ENCODE measurements at places on chromosomes 13 and 19. TPM values are rescaled to one million over a fixed set of nuclear protein-coding genes. Genes with fewer than 3 reads are reported as not detected.

Gene KL
- total RNA-seq = not detected

DNA sequence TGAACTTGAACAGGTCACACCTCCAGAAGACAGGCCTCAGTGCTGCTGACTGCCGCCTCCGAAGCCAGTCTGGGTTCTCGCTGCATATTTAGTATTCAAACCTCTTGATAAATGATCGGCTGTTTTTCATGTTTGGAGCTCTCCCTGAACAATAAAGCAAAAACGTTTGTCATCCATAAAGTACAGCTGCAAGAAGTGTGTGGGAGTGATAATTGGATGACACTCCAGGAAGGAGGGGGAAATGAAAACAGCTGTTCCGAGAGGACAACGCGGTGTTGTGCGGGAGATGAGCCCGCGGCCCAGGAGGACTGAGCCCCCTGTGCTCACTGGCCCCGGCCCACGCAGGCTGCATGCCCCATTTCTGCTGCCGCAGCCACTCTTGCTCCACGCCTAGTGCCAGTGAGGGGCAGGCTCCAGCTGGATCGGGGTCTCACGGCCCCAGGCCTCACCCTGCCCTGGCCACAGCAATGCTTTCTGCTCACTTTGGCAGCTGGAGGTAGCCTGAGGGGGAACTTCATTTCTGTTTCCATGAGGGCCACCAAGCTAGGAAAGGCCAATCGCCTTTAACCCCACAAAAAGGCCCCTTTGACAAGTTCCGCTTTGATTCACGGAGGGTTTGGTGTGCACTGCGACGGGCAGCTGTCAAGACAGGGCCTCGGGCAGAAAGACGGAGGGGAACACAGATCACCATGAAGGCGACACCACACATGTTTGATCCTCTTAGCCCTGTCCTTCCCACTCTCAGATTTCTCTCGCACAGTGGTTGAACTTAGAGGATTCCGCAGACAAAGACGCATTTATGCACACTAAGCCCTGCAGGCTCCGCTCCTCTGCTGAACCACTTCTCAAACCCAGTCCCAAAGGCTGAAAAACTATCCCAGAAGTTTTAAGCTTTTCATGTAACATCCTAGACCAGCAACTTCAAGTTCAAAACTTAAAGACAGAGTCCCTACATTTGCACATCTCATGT is 537.6 kb downstream of the EFNB2 start:
- no peaks in the 10 kb centered on the region for H3K4me1 ChIP-seq
- H3K27me3 ChIP-seq = no peaks in the 10 kb centered on the region
- no peak overlapping the region for H3K4me3 ChIP-seq
- H3K27ac ChIP-seq = no peak overlapping the region

DNA sequence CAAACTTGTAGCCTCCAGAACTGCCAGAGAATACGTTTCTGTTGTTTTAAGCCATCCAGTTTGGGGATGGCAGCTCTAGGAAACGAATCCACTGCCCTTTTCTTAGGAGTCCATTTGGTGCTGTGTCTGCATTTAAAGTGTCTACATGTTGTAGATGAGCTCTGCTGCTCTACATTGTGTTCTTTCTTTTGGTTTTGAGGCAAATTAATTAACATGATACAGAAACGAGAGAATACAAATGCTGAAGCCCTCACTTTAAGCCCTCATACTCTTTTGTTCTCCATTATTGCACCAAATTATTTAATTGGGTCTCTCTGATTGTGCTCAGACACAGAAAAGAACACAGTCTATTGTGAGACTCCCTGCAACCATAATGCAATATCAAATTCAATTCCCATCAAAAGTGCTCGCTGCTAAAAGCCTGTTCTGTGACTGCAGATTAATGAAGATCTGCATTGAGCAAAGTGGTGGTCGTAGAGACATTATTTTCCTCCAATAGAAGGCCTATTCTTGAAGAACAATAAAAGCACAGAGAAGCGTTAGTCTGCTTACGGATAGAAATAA is 166.3 kb upstream of the SOX21 start:
- H3K27me3 ChIP-seq = no peaks in the 10 kb centered on the region
- DNase-seq = no peak

Gene CYP4F2
- total RNA-seq = not detected

DNA sequence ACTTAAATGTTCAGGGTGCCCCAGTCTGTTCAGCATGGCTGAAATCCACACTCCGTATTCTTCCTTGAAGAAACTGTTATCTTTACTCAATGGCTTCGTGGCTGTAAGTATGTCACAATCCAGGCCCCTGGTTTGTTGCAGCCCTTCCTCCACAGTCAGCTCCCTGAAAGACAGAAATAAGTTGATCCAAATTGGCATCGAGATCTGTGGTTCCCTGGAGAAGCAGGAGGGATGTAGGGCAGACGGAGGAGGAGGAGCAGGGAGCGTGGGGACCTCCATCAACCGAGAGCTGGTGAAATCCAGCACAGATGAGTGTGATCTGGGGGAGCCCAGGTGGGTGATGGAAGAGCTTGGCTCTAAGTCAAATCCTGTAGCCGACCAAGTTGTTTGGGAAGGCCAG is 304 bp downstream of the TSPAN16 start:
- H3K36me3 ChIP-seq = no peaks in the 10 kb centered on the region
- H3K4me3 ChIP-seq = no peak overlapping the region
- H3K4me1 ChIP-seq = no peaks in the 10 kb centered on the region
- no peaks in the 10 kb centered on the region for H3K27me3 ChIP-seq

- no peaks in the 10 kb centered on the region for H3K27me3 ChIP-seq
- no peak for DNase-seq
- no peaks in the 10 kb centered on the region for H3K36me3 ChIP-seq
- H3K4me1 ChIP-seq = no peaks in the 10 kb centered on the region
- no peak overlapping the region for H3K27ac ChIP-seq
These were observed 13.1 kb upstream of the MTIF3 start for GRCh38 chr13:27463500-27463899.

Gene ZNF433
- 9.5 TPM for total RNA-seq

GRCh38 chr13:43611281-43612273 is 175.2 kb downstream of the ENOX1 start:
- DNase-seq = no peak
- no peak overlapping the region for H3K4me3 ChIP-seq
- no peaks in the 10 kb centered on the region for H3K27me3 ChIP-seq
- no peak overlapping the region for H3K27ac ChIP-seq
- H3K4me1 ChIP-seq = peaks cover 5% of the 10 kb centered on the region

GRCh38 chr13:22967669-22968068 is 213.1 kb upstream of the SGCG start:
- no peaks in the 10 kb centered on the region for H3K27me3 ChIP-seq
- H3K27ac ChIP-seq = no peak overlapping the region
- H3K36me3 ChIP-seq = no peaks in the 10 kb centered on the region

GRCh38 chr19:1468274-1468820 is 10.7 kb downstream of the C19orf25 start:
- DNase-seq = no peak
- peaks cover 99% of the 10 kb centered on the region for H3K27me3 ChIP-seq
- H3K4me1 ChIP-seq = peaks cover 12% of the 10 kb centered on the region

Gene NLRP11
- not detected for total RNA-seq

- no peaks in the 10 kb centered on the region for H3K36me3 ChIP-seq
- H3K27me3 ChIP-seq = no peaks in the 10 kb centered on the region
- H3K27ac ChIP-seq = peak overlapping the region; percentile 57
These were observed 86.0 kb downstream of the STK24 start for GRCh38 chr13:98490866-98491265.

- peaks cover 3% of the 10 kb centered on the region for H3K4me1 ChIP-seq
- H3K4me3 ChIP-seq = no peak overlapping the region
- no peaks in the 10 kb centered on the region for H3K36me3 ChIP-seq
- no peaks in the 10 kb centered on the region for H3K27me3 ChIP-seq
These were observed 59.4 kb upstream of the WASF3 start for GRCh38 chr13:26497968-26498511.

GRCh38 chr13:26219726-26220125 is 2.4 kb downstream of the RNF6 start:
- H3K4me3 ChIP-seq = no peak overlapping the region
- no peaks in the 10 kb centered on the region for H3K27me3 ChIP-seq
- H3K27ac ChIP-seq = no peak overlapping the region
- no peak for DNase-seq

GRCh38 chr19:9076901-9077300 is 10.0 kb upstream of the OR1M1 start:
- DNase-seq = no peak
- H3K4me1 ChIP-seq = no peaks in the 10 kb centered on the region
- H3K4me3 ChIP-seq = no peak overlapping the region
- no peaks in the 10 kb centered on the region for H3K36me3 ChIP-seq
- H3K27ac ChIP-seq = no peak overlapping the region

GRCh38 chr19:4338441-4339355 is at the start of gene STAP2:
STAP2 (minus strand) TSS chr19:4338827; CDS start chr19:4338753, 74 bp downstream.
- no peaks in the 10 kb centered on the region for H3K27me3 ChIP-seq
- peak; percentile 17 for DNase-seq
- peak within 1 kb of the TSS; percentile 6 for H3K4me3 ChIP-seq
- peak within 1 kb of the TSS; percentile 60 for H3K27ac ChIP-seq

DNA sequence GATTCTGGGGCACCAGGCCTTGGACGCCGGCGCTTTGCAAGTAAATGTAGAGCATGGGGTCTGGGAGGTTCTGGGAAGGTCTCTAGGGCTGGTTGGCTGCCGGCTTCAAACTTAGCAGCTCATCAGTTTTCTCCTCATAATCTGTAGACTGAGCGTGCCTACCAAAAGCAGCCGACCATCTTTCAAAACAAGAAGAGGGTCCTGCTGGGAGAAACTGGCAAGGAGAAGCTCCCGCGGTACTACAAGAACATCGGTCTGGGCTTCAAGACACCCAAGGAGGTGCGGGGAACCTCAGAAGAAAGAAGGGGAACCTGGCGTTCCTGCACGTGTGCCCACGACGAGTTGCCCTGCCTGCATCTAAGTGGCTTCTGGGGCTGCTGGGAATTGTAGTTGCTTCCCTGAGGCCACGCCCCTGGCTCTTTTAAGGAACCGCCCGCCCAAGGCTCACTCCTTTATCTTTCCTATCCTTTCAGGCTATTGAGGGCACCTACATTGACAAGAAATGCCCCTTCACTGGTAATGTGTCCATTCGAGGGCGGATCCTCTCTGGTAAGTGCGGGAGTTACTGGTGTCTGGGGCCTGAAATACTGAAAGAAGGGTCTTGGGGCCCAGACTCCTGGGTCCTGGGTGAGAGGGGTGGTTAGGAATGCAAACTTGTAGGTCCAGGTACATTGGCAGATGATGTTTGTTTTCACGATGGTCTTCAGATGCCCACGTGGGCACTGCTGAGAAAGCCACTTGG is 984 bp downstream of the RPS11 start:
- H3K4me3 ChIP-seq = peak overlapping the region; percentile 98
- peaks cover 10% of the 10 kb centered on the region for H3K4me1 ChIP-seq
- DNase-seq = peak; percentile 63
- H3K36me3 ChIP-seq = peaks cover 33% of the 10 kb centered on the region
- no peaks in the 10 kb centered on the region for H3K27me3 ChIP-seq

GRCh38 chr13:98405107-98405571 is 171.8 kb downstream of the STK24 start:
- no peak overlapping the region for H3K4me3 ChIP-seq
- no peaks in the 10 kb centered on the region for H3K4me1 ChIP-seq
- no peaks in the 10 kb centered on the region for H3K36me3 ChIP-seq
- DNase-seq = peak; percentile 69
- no peak overlapping the region for H3K27ac ChIP-seq
- no peaks in the 10 kb centered on the region for H3K27me3 ChIP-seq

DNA sequence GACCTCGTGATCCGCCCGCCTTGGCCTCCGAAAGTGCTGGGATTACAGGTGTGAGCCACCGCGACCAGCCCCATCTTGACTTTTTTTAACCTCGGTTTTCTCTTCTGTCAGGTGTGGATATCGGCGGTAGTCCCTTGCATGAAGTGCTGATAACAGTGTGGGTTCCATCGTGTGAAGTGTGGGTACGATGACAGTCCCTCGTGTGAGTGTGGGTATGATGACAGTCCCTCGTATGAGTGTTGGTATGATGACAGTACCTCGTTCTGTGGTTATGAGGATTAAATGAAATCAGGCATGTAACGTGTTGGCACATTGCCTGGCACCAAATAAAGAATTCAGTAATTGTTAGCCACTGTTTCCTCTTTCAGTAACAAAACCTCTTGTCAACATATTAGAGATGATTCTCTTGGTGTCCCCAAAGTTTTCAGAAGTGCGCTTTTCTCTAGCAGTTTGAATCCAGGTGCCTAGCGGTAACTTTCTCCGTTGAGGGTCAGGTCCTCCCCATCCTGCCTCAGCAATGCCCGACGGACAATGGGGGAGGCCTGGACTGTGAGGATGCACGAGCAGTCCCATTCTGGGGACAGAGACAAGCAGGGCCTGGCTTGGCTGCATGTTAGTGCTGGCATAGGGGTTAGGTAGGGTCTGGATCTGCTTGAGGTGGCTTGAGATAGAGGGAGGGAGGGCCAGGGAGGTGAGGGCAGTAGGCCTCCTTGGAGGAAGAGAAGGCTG is 15.3 kb downstream of the GATAD2A start:
- no peak for DNase-seq
- no peaks in the 10 kb centered on the region for H3K27me3 ChIP-seq
- peaks cover 13% of the 10 kb centered on the region for H3K4me1 ChIP-seq
- H3K27ac ChIP-seq = no peak overlapping the region

- DNase-seq = no peak
- peaks cover 9% of the 10 kb centered on the region for H3K4me1 ChIP-seq
- H3K27me3 ChIP-seq = peaks cover 80% of the 10 kb centered on the region
- no peak overlapping the region for H3K4me3 ChIP-seq
- H3K36me3 ChIP-seq = no peaks in the 10 kb centered on the region
These were observed 3.2 kb downstream of the NPAS1 start for GRCh38 chr19:47022541-47023447.

Gene PRODH2
- not detected for total RNA-seq

DNA sequence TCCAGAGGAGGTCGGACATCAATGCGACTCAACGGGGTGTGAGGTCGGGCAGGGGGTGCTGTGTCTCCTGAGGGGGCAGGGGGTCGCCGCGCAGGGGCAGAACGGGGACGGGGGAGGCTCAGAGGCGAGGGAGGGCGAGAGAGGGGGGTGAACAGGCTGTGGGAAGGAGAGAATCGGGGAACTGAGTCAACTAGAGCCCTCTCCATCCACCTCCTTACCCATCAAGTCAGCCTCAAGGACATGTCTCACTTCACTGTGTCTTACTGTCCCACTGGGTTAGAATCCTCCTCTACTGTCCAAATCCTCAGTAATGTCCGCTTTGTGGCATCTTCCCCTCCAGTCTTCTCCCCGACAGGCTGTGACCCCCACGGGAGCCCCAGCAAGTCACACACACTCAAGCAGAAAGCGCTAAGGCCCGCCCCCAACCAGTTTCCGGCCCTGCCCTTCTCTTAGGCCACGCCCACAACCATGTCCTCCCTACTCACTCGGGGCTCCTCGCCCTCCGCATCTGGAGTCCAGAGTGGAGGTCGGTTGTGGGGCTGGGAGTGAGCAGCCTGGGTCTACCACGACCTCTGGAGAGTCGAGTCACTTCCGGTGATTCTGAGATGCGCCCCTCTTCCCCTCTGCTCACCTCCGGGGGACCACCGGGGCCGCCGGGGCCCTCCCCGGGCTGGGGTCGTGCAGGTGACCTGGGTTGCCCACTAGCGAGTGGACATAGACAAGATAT is 9.3 kb downstream of the PLEKHA4 start:
- DNase-seq = no peak
- no peaks in the 10 kb centered on the region for H3K36me3 ChIP-seq
- no peak overlapping the region for H3K27ac ChIP-seq

GRCh38 chr19:41869374-41869955 is 7.6 kb upstream of the CD79A start:
- H3K4me1 ChIP-seq = no peaks in the 10 kb centered on the region
- no peaks in the 10 kb centered on the region for H3K27me3 ChIP-seq
- peak overlapping the region; percentile 48 for H3K27ac ChIP-seq
- no peak overlapping the region for H3K4me3 ChIP-seq
- peaks cover 41% of the 10 kb centered on the region for H3K36me3 ChIP-seq

GRCh38 chr19:47494211-47494547 is 10.2 kb upstream of the KPTN start:
- H3K4me3 ChIP-seq = no peak overlapping the region
- H3K27ac ChIP-seq = no peak overlapping the region
- peaks cover 5% of the 10 kb centered on the region for H3K4me1 ChIP-seq
- DNase-seq = no peak
- H3K27me3 ChIP-seq = no peaks in the 10 kb centered on the region
